ENCODE measurements at places on chromosomes 6 and 20.

DNA sequence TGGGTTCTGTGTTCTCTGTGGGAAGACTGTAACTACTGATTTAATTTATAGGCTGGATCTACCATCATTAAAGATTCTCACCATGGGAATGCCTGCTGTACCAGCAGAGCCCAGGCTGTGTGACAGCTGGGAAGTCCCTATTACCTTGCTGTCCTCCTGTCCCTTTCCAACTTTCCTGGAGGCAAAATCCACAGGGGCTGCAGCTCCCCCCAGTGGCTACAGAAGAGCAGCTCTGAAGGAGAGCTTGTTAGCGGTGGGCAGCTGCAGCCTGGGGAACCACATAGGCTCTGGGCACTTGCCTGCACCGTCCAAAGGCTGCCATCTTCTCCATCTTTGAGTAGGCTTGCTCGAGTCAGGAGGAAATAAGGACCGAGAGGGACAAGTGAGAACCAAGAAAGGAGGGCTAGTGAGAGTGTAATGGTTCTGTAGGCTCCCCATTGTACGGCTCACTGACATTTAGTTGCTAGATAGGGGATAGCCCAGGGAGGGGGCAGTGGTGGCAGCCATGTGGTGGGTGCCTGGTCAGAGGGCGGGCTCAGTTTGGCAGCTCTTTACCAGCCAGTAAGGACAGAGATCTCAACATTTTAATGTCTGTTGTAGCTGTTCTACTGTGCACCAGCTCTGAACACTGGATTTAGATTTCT, 155.1 kb upstream of the MLIP start:
- peak; percentile 54 for DNase-seq

DNA sequence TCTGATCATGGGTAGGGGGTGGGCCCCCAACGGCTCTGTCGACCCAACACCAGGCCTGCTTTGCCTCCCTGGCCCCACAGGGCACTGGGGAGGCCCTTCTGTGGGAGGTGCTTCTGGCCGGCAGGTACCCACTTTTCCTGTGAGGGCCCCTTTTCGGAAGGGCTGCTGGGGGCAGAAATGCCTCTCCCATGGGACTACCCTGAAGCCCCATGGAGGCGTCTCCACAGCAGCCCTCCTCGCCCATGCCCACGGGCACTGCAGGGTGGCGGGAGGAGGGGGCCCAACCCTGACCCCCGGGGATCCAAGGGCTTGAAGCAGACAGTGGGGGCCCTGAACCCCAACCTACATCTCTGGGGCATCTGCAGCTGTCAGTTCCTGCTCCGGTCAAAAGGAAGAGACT, 2.3 kb downstream of the BIRC7 start:
- no peak for DNase-seq

GRCh38 chr6:119187596-119187995, 109.1 kb upstream of the FAM184A start:
- DNase-seq = no peak

DNA sequence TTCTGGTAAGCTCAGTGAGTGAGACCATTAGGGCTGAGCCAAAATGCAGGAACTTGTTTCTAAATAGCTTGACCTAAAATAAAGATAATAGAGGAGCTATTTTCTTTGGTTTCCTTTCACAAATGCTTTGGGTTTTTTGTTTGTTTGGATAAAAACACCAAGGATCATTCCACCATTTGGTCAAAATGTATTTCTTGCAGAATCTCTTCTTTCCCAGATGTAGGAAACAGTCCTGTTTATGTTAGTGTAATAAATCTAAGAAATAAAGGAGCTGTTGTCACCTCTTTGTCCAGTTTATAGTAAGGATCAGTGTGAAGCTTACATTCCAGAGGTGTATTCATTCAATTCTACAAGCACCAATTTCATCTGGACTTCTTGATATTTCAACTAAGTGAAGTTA, 297.8 kb downstream of the GJA1 start:
- peak; percentile 27 for DNase-seq

- DNase-seq = no peak
Observed at GRCh38 chr20:50281831-50282591, 91.4 kb downstream of the CEBPB start.

- DNase-seq = no peak
Observed at GRCh38 chr6:190596-191395, 101.5 kb upstream of the DUSP22 start.

DNA sequence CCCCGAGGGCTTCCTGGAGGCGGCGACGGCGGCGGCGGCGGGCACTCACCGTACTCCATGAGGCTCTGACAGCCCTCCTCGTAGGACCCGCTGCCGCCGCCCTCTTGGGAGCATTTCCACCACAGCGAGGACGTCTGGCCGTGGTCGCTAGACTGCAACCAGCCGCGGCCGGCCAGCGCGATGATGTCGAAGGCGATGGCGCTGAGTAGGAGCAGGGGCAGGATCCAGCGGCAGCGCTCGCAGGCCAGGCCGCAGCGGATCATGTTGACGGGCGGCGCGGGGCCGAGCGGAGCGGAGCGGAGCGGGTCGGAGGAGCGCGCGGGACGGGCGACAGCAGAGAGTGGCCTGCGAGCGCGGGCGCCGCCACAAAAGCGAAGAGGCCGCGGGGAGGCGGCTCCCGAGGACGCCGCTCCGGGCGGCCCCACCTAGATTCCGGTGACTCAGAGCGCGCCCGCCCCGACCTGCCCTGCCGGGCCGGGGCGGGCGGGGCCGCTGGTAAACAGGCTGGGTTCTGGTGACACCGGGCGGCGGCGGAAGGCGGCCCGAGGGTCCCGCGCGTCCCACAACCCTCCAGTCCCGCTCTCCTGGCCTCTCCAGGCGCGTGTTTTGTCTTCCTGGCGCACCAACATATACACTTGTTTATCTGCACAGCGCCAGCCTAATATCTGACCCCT, at the start of gene PERP:
Gene PERP (minus strand): TSS at position 342 of the 674 bp plus-strand sequence. CDS start 79 bp downstream, at position 263.
- DNase-seq = peak; percentile 59

GRCh38 chr6:30152016-30152673, 8.9 kb downstream of the TRIM10 start:
- DNase-seq = no peak

GRCh38 chr6:4936681-4937041, 67.2 kb downstream of the RPP40 start:
- peak; percentile 49 for DNase-seq

DNA sequence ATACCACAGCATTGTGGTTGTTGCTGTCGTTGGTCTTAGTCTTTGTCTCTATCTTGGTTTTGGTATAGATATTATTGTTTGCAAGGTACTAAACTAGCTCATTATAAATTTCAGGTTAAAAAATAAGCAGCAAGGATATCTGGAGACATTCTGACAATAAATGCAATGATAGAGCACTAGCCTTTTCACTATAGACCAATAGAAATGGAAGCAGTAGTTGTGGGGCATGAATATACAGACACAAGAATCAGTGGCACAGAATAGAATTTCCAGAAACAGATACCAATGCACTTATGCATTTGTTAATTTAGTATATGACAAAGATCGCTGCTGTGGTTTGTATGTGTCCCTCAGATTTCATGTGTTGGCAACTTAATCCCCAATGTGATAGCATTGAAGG, 31.1 kb upstream of the CFAP206 start:
- no peak for DNase-seq

DNA sequence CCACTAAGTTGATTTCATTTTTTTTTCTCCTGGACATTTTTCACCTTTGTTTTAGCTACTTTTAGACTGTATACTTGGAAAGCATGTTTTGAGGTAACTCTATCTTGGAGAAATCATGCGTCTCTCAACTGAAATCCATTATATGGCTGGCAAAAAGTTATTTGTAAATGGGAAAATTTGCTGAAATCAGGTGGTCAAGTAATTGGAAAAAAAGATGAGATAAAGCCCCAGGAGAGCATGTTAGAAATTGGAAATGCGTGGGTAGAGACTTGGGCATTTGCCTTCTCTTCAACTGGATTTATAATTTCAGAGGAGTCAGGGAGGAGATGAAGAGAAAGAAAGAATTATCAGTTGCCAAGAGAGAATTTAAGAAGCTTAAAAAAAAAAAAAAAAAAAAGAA, 217.1 kb upstream of the MAP3K7 start:
- DNase-seq = no peak
